ENCODE measurements at places on chromosomes 16 and 17.

DNA sequence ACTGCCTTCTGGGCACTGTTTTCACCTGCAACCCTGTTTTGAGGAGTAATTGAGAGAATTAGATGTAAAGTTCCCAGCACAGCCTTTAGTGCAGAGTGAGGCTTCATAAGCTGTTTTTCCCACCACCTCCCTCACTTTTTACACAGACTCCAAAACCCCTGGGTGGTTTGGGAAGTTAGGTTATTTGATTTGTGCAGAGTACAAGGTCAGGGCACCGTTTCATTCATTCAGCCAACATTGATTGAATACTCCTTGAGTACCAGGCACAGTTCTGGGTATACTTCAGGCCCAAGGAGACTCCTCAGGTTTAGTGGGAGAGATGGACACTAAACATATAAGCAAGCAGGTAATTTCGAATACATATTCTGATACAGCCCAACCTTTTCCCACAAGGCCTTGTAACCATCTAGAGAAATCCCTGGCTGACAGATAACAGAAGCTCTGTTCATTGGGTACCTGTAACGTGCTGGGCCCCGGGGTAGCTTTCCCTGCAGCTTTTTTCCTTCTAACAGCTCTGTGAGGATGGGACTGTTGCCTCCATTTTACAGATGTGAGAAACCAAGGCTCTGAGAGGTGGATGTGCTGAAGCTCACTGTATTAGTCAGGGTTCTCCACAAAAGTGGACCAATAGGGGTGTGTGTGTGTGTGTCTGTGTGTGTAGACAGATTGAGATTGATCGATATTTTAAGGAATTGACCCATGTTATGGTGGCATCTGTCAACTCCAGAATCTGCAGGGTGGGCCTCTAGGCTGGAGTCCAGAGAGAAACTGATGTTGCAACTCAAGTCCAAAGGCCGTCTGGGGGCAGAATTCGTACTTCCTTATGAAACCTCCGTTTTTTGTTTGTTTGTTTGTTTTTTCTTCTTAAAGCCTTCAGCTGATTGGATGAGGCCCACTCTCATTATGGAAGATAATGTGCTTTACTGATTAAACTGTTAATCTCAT is 234.7 kb downstream of the SNX29 start:
- DNase-seq, result no peak

DNA sequence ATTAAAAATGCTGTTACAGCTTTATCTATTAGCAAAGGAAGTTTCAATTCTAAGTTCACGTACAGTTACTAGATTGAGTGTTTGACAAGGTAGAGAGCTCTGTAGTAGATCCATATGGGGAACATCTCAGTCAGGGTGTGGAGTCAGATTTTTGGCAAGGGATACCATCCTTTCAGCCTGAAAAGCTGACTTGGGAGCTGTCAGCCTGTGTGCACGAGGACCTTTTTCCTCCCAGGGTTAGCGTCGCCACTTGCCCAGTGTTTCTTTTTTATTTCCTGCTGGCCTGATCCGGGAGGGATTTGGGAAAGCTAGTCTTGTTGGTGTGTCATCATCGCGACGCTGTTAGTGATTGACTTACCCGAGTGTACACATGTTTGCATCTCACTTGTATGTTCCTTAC is 29.5 kb downstream of the WWOX start:
- no peak for DNase-seq

GRCh38 chr17:4098521-4099209 is 44.2 kb downstream of the ZZEF1 start:
- no peak for DNase-seq

GRCh38 chr16:89324056-89325010 is 106.8 kb downstream of the ZNF778 start:
- peak; percentile 66 for DNase-seq

DNA sequence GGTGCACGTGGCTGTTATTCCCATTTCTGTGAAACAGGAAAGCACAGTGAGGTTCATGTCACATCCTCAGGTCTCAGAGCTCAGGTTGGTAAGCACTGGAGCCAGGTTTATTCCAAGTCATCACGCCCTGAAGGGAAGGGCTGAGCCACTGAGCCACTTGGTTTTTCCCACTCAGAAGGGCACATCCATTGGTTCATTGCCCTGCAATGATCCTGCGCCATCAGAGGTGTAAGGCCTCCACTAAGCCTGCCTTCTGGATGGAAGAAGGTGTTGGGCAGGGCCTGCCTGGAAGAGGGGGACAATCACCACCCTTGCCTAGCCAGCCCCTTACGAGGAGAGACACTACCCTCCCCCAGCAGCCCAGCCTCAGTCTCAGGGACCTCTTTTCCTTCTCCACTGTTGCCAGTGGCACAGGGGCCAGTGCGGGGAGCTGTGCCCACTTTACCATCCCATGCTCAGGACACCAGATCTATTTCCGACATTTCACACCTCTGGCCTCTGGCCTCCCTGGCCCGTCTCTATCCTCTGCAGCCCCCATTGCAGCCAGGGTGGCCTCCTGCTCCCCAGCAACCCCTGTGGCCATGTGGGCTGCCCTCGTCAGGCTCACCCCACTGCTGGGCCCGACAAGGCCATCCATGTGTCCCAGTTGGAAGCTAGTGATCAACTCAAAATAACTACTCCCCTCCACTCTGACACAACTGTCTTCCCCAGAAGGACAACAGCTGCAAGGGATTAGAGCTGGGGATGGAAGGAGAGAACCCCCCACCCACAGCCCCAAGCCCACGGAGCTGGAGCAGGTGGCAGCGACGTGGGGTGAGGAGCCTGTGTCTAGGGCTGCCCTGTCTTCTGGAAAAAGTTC is 29.9 kb downstream of the CFAP20 start:
- no peak for DNase-seq

- no peak for DNase-seq
Measured at GRCh38 chr17:18230288-18231141, 5.1 kb downstream of the LLGL1 start.

DNA sequence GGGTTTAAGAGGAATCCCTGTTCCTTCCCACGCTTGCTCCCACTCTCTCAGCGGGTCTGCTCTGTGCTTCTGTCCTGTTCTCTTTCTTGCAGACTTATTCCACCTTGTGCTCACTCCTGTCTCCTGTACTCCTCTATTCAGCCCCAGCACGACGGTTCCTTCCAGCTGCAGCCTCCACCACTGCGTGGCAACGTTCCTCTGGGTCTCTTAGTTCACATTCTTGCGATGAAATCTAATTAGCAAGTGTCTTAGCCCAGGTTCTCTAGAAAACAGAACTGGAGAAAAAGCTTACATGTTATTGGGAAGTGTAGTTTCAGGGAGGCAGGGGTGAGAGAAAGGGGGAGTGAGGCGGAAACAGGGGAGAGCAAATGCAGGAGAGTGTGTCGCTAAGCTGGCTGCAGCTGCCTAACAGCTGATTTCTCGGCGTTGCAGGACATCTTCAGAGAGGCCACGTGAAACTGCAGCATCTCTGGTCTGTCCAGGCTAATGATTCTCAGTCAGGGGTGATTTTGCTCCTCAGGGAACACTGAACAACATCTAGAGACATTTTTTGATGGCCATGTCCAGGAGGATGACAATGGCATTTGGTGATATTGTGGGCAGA is 213.2 kb upstream of the NLRP1 start:
- DNase-seq, result no peak

DNA sequence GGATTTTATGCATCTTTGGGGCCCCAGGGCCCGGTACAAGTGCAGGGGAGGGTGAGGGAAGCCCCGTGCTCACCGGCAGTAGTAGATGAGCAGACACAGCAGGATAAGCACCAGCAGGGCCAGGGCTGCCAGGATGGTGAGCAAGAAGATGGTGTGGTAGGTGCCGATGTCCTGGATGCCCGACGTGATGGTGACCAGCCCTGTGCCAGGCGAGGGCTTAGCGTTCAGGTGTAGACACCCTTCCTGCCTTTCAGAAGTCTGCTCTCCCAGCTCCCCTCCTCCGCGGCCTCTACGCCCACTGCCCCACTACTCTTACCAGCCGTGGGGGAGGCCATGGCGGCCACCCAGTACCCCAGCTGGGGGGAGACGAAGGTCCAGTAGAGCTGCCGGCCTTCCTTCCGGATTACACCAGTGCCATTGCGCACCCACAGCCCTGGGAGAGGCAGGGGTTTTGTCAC is 8.0 kb downstream of the FAM171A2 start:
- no peak for DNase-seq

Measured in activated T-cell treated with anti-CD3 and anti-CD28 coated beads for 48 hours (primary cell).